ENCODE measurements at places on chromosomes 12 and 14. TPM values are rescaled to one million over a fixed set of nuclear protein-coding genes. Genes with fewer than 3 reads are reported as not detected.

- DNase-seq = peak; percentile 30
Observed at GRCh38 chr12:60112763-60113162, 516.9 kb downstream of the SLC16A7 start.

- DNase-seq = no peak
Observed at GRCh38 chr12:12091977-12092663, 21.4 kb downstream of the BCL2L14 start.

DNA sequence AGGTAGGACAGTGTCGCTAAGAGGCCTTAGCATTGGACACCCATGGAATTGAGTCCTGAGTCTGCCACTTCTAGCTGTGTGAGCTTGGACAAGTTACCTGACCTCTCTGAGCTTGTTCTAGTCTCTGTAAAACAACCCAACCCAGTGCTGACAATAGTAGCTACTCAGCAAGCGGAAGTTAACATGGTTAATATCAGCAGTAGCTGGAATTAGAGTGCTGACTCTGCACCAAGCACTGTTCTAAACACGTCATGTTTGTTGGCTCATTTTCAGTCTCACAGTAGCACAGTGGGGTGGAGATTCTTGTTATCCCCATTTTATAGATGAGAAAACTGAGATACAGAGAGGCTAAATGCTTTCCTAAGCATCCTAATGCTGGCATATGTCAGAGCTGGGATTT lies 47.5 kb upstream of the RIN3 start:
- DNase-seq = no peak

GRCh38 chr12:3117591-3118015 lies 40.4 kb downstream of the TSPAN9 start:
- peak; percentile 98 for DNase-seq

- DNase-seq = no peak
Observed at GRCh38 chr12:75170640-75171185, 38.9 kb downstream of the KCNC2 start.

DNA sequence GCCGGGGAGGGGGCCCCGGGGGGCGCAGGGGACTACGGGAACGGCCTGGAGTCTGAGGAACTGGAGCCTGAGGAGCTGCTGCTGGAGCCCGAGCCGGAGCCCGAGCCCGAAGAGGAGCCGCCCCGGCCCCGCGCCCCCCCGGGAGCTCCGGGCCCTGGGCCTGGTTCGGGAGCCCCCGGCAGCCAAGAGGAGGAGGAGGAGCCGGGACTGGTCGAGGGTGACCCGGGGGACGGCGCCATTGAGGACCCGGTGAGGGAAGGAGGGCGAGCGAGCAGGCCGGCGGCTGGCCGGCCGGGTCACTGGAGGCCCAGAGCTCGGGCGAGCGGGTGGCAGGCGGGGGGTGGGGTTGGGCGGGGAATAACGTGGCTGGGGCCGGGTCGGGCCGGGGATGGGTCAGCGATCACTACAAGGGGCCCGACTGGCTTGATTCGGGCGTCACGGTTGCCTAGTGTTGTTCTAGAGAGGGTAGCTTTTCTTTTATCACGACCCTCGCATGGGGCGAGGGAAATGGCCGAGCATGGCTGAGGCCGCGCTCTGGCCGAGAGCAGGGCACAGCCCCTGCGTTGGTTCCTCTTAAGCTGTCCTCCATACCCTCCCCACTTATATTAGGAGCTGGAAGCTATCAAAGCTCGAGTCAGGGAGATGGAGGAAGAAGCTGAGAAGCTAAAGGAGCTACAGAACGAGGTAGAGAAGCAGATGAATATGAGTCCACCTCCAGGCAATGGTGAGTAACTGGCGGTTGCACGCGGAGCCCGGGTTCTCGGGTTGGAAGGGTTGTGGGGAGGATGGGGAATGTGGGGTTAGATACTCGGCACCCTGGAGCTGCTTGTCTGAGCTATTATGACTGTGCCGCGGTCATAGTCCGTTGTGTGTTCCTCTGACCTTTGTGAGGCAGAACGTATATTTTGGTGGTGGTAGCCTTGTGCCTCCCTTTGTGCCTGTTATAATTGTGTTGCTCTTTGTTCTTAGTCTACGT lies 603 bp downstream of the PABPN1 start:
- DNase-seq = peak; percentile 66

DNA sequence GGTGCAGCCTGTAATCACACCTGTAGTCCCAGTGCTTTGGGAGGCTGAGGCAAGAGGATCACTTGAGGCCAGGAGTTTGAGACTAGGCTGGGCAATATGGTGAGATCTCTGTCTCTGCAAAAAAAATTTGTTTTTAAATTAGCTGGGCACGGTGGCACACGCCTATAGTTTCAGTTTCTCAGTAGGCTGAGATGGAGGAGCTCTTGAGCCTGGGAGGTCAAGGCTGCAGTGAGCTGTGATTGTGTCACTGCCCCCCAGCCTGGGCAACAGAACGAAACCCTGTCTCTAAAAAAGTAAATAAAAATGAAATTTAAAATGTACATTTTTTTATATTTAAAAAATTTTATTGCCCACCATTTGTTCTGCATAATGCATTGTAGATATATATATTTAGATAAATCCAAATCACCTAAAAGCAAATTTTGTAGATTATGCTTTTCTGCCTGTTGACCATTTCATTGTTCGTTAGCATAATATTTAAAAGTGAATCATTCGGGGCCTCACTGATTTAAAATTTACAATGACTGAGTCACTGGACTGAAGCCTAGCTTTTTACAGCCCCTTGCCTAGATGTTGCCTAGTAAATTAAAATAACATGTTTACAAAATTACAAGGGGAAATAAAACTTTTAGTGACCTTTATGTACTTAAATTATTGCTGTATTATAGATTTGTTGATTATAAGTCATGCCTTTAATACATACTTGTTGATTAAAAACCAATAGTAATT lies 87.9 kb downstream of the USP15 start:
- DNase-seq = peak; percentile 46

DNA sequence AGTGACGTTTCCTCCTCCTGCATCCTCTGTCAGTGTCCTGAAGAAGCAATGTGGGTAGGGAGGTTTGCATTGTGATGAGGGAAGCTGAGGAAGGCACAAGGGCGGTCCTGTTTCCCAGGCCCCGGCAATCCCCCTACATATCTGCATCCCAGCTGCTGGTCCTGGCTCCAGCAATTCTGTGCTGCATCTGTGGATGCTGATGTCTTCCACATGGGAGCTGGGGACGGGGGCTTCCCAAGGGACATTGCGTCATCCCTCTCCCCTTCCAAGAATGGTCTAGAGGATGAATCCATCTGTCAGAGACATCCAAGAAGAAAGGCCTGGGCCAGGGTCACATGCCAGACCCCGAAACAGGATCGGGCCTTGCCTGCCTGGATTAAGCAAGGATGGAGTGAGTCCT lies 52.1 kb downstream of the TSPAN11 start:
- no peak for DNase-seq

GRCh38 chr12:114625294-114625851 lies 58.6 kb downstream of the TBX3 start:
- DNase-seq = peak; percentile 55

GRCh38 chr12:99367181-99367580 lies 280.4 kb upstream of the GARIN6 start:
- no peak for DNase-seq

DNA sequence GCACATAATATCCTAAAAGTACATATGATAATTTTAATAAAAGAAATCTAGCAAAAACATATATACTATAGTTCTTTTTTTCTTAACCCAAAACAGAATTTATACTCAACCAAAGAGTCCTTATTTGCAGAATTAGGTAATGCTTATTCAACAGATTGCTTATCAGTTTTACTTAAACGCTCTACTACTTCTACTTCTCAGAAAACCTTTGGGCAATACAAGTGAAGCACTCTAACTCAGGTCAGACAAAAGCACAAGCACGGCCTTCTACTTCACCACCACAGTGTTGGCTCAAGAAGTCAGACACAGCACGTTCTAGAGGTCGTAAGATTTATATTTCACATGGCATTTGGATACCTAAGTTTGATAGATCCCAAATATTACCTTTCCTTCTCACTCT lies 29.2 kb downstream of the DICER1 start:
- no peak for DNase-seq

- no peak for DNase-seq
Observed at GRCh38 chr14:31657917-31658316, 96.7 kb downstream of the NUBPL start.

DNA sequence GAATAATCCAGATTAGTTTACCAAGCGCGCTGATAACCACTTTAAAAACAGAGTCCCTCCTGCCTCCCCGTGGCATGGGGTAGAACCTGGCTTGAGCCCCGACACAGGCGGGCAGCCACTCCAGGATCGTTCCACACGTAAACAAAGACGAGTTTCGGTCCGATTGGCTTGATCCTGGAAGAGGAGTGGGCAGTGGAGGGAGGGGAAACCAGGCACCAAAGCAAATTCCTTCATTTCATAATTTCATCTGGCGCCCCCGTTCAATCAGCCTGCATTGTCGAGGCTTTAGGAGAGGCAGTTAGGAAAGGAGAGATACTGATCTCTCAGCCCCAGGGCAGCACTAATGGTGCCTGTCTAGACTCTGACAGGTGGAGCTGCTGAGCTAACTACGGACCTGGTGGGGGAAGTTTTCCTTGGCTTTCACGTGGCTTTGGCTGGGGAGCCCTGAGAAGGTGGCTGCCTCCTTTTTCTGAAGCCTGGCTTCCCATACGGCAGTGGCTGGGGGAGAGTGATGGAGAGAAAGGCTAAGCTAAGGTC lies 751 bp upstream of the GPRC5A start:
- DNase-seq = peak; percentile 10

DNA sequence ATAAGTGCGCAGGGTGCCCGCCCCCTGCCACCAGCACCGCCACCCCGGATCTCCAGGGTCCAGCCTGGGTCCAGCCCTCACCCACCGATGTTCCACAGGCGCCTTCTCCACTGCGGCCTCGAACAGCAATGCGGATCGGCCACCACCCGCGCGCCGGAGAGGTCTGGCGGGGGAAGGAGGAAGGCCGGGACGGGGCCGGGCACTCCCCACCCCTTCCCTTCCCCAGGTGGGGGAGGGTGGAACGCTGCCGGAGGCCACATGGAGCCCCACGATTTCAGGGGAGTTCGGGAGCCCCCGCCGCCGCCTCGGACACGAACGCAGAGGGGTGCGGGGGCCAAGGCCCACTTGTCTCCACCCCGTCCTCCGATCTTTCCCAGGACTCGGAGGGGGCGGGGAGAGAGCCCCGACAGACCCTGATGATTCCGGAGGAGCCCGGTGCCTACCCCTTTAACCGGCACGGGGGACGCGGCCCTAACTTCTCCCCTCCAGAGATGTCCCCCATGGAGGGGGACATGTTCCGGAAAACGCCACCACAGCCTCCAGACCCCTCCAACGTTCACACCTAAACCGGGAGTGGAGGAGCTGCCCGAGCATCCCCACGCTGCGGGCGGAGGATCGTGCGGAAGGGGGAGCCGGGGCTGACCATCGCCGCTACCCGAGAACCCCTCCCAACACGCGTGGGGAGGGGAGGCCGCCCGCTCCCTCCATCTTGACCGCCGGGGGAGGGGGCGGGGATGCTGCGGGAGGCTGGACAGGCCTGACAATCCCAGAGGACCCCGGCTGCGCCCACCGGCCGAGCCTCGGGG lies 1.1 kb downstream of the ATXN2 start:
- peak; percentile 19 for DNase-seq

GRCh38 chr12:1924996-1925683 lies 6.7 kb upstream of the CACNA2D4 start:
- no peak for DNase-seq

DNA sequence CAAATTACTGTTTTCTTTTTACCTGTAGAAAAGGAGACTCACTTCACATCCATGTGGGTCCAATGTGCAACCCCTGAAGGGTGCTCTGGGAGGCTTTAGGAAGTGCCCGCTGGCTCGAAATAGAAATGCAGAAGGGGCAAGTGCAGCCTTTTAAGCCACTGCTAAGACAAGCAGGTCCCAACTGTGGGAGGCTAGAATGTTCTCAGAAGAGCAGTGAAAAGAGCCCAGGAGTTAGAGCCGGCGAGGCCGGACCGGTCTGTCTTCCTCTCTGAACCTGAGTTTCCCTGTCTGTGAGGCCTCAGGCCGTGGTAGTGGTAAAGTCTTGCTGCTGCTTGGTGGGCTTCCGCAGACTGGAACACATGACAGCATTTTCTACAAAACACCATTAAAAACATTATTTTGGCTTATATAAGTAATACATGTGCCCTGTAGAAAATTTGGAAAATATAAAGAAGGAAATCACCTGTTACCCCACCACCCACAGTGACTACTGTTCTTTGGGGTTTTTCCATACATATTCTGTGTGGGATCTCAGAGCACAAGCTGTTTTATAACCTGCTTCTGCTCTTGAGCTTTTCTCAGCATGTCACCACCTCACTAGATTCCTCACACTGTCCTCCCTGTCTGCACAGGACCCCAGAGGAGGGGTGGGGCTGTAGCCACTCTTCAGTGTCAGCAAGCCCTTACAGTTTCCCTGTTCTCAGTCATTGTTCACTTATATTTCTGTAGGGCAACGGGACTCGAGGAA lies 6.0 kb downstream of the CKB start:
- no peak for DNase-seq

TRIM9 gene
- 4.4 TPM for total RNA-seq

FOXM1 gene
- 81.3 TPM for total RNA-seq

RNASE9 gene
- not detected for total RNA-seq

PTPRQ gene
- 16.6 TPM for total RNA-seq

ARHGEF40 gene
- total RNA-seq = 43.9 TPM

MARK3 gene
- total RNA-seq = 61.1 TPM
